A549 treated with Mapracorat at 1 μM for 4 hours (cell line): ENCODE measurements at places on chromosomes 16 and 17. TPM values are rescaled to one million over a fixed set of nuclear protein-coding genes. Genes with fewer than 3 reads are reported as not detected.

Gene DHRS7C
- not detected in 5 replicates for total RNA-seq

Gene PIK3R6
- total RNA-seq, result not detected in 5 replicates

Gene SLC38A7
- total RNA-seq, result 17.7 to 19.9 TPM (median 18.6 TPM) in 5 replicates

Gene KCTD19
- total RNA-seq, result 0.08 to 0.44 TPM (median 0.20 TPM) in 4 of 5 replicates, not detected in the other

Gene GP1BA
- total RNA-seq, result not detected in 5 replicates

Gene TBC1D3E
- not detected in 5 replicates for total RNA-seq

Gene LYRM9
- total RNA-seq, result 1.00 to 3.4 TPM (median 1.9 TPM) in 5 replicates

Gene ABCC6
- 0.70 to 1.8 TPM (median 0.95 TPM) in 5 replicates for total RNA-seq

Gene TM4SF5
- 0.50 to 1.3 TPM (median 0.73 TPM) in 5 replicates for total RNA-seq

Gene NAA60
- total RNA-seq, result 48.6 to 54.7 TPM (median 50.2 TPM) in 5 replicates

Gene SLC5A11
- total RNA-seq, result 0.24 to 0.51 TPM (median 0.39 TPM) in 5 replicates

Gene ABCC3
- 115 to 150 TPM (median 131 TPM) in 5 replicates for total RNA-seq

Gene PERCC1
- not detected in 5 replicates for total RNA-seq

Gene CDH16
- 3.7 to 4.9 TPM (median 4.4 TPM) in 5 replicates for total RNA-seq
